ENCODE measurements at places on chromosomes 7 and 10.

GRCh38 chr10:59018977-59019376, 157.5 kb upstream of the PHYHIPL start:
- no peak for DNase-seq

DNA sequence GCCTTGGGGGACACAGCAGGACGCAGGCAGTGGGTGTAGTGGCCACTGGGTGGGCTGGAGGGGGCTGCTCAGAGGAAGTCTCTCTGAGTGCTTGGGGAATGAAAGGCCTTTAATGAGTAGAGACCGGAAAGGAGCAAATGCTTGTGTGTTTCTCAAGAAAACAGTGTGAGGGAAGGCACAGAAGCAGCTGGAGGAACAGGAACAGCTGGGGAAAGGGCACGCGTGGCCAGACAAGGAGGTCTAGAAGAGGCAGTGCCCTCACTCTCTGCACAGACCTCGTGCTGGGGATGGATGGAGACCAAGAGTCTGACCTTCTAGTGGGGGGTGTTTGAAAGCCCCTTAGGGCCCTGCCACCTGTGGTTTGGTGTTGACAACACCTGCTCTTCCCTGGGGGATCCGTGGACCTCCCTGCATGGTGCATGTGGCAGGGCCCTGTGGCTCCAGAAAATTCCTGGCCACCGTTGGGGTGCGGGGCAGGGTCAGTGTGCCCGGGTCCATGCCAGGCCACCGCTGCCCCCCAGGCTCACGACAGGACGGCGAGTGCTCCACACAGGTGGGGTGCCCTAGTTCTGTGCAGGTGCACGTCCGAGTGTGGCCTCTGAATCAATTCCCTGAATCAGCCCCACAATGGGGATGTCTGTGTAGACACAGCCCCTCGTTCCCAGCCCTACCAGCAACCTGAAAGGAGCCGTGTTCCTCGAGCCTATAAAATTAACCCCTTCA, 25.9 kb upstream of the FAM20C start:
- DNase-seq, result no peak

DNA sequence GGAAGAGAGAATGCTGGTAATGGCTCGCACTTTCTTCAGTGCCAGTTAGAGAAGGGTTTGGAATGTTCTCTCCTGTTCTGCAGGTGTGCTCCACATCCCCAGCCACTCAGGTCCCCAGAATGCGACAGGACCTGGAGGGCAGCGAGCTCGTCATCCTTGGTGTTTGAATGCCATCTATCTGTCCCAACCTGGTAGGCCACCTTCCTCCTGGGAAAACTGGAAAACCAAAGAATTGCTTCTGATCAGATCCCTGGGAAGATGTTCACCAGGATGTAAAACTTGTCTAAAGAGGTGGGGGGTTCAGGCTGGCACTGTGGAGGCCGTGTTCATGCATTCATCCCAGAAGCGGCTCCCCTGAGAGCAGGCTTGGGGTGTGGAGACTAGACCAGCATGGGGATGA, 379.5 kb downstream of the GLRX3 start:
- DNase-seq, result no peak

GRCh38 chr7:96508371-96508770, 186.5 kb upstream of the SLC25A13 start:
- peak; percentile 28 for DNase-seq
